Smooth muscle cell of trachea (primary cell): ENCODE measurements at places on chromosomes 7 and 10. TPM values are rescaled to one million over a fixed set of nuclear protein-coding genes. Genes with fewer than 3 reads are reported as not detected.

Gene SUGCT
- 8.9 and 12.6 TPM in 2 replicates for total RNA-seq

Gene ITIH2
- not detected in 2 replicates for total RNA-seq

Gene LRMDA
- 2.0 and 2.5 TPM in 2 replicates for total RNA-seq

Gene MLXIPL
- 0.66 TPM in 1 of 2 replicates, not detected in the other for total RNA-seq

Gene SFRP5
- total RNA-seq, result not detected in 2 replicates

Gene EIF4H
- total RNA-seq, result 356 and 392 TPM in 2 replicates

Gene ELN
- total RNA-seq, result 4.4 and 7.8 TPM in 2 replicates

Gene ACHE
- 2.2 TPM in 1 of 2 replicates, not detected in the other for total RNA-seq

Gene OR2A5
- total RNA-seq, result not detected in 2 replicates

Gene ODAD2
- total RNA-seq, result under 0.01 and 0.17 TPM in 2 replicates

Gene LBX1
- not detected in 2 replicates for total RNA-seq

Gene MYOF
- total RNA-seq, result 263 and 350 TPM in 2 replicates

Gene CHN2
- total RNA-seq, result 0.17 and 0.29 TPM in 2 replicates

Gene TDRD1
- total RNA-seq, result 0.29 and 0.50 TPM in 2 replicates

Gene BUD23
- 41.0 and 54.8 TPM in 2 replicates for total RNA-seq

Gene ADAMTS14
- total RNA-seq, result 14.8 and 29.4 TPM in 2 replicates

Gene OR2A1
- total RNA-seq, result under 0.01 and 0.15 TPM in 2 replicates

Gene DRGX
- total RNA-seq, result not detected in 2 replicates

Gene STAM
- 21.2 and 28.4 TPM in 2 replicates for total RNA-seq

Gene PIK3CG
- under 0.01 TPM in 1 of 2 replicates, not detected in the other for total RNA-seq

Gene FGL2
- total RNA-seq, result 29.9 and 31.0 TPM in 2 replicates

Gene ENTPD1
- 0.50 and 1.6 TPM in 2 replicates for total RNA-seq

Gene PRLHR
- total RNA-seq, result not detected in 2 replicates

Gene RPA3
- 11.4 and 79.6 TPM in 2 replicates for total RNA-seq

Gene HTR5A
- total RNA-seq, result not detected in 2 replicates

Gene PPIA
- 1,977 and 3,680 TPM in 2 replicates for total RNA-seq

Gene OPN1SW
- not detected in 2 replicates for total RNA-seq

Gene FAM149B1
- total RNA-seq, result 33.5 and 44.3 TPM in 2 replicates

Gene STYXL1
- 55.9 and 65.3 TPM in 2 replicates for total RNA-seq

Gene GLI3
- 6.9 and 9.3 TPM in 2 replicates for total RNA-seq

Gene CLCN1
- total RNA-seq, result not detected in 2 replicates

Gene HMX2
- not detected in 2 replicates for total RNA-seq

Gene TSPAN13
- 3.0 and 4.4 TPM in 2 replicates for total RNA-seq

Gene COBL
- under 0.01 TPM in 1 of 2 replicates, not detected in the other for total RNA-seq

Gene TMEM273
- total RNA-seq, result not detected in 2 replicates

Gene TMEM196
- total RNA-seq, result not detected in 2 replicates

Gene SKIDA1
- total RNA-seq, result 0.73 and 0.99 TPM in 2 replicates

Gene AKR1C1
- 528 and 638 TPM in 2 replicates for total RNA-seq

Gene WNT16
- total RNA-seq, result 0.50 and 1.2 TPM in 2 replicates

Gene CASD1
- 12.7 and 14.3 TPM in 2 replicates for total RNA-seq

Gene MSS51
- 1.8 and 2.5 TPM in 2 replicates for total RNA-seq

Gene ING3
- total RNA-seq, result 10.6 and 17.0 TPM in 2 replicates

Gene AOAH
- not detected in 2 replicates for total RNA-seq

Gene PILRA
- total RNA-seq, result 0.15 and 0.50 TPM in 2 replicates

Gene FZD1
- total RNA-seq, result 29.8 and 33.2 TPM in 2 replicates

Gene SLC26A5
- total RNA-seq, result not detected in 2 replicates

Gene MBLAC1
- total RNA-seq, result 2.5 and 3.6 TPM in 2 replicates

Gene SPDYE11
- under 0.01 TPM in 1 of 2 replicates, not detected in the other for total RNA-seq

Gene DKK1
- 26.8 and 71.0 TPM in 2 replicates for total RNA-seq

Gene UCMA
- total RNA-seq, result not detected in 2 replicates

Gene ADRB1
- under 0.01 TPM in 1 of 2 replicates, not detected in the other for total RNA-seq

Gene NOBOX
- total RNA-seq, result not detected in 2 replicates

Gene TMEM270
- 0.17 TPM in 1 of 2 replicates, not detected in the other for total RNA-seq

Gene MRM2
- 14.7 and 20.2 TPM in 2 replicates for total RNA-seq

Gene OPN4
- total RNA-seq, result not detected in 2 replicates

Gene AGMO
- total RNA-seq, result under 0.01 and 1.0 TPM in 2 replicates

Gene INSYN2A
- 0.73 and 2.6 TPM in 2 replicates for total RNA-seq

Gene AKR1E2
- total RNA-seq, result 10.1 and 17.0 TPM in 2 replicates
